ENCODE measurements at places on chromosomes 2 and 18. TPM values are rescaled to one million over a fixed set of nuclear protein-coding genes. Genes with fewer than 3 reads are reported as not detected.

The PROKR1 gene
- total RNA-seq, result not detected

The EVX2 gene
- total RNA-seq, result not detected

- DNase-seq, result no peak
Observed at GRCh38 chr18:9684881-9685614, 23.1 kb upstream of the RAB31 start.

DNA sequence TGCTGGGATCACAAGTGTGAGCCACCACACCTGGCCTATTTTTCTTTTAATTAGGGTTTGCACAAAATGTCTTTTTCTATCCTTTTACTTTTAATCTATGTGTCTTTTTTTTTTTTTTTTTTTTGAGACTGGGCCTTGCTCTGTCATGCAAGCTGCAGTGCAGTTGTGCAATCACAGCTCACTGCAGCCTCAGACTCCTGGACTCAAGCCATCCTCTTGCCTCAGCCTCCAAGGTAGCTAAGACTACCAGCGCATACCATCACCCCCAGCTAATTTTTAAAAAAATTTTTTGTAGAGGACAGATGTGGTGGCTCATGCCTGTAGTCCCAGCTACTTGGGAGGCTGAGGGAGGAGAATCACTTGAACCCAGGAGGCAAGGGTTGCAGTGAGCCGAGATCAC is 27.1 kb downstream of the ADCY3 start:
- no peak for DNase-seq

GRCh38 chr2:210536973-210537650 is 19.3 kb upstream of the CPS1 start:
- DNase-seq, result no peak

GRCh38 chr18:71403501-71403900 is 1114.7 kb downstream of the SOCS6 start:
- DNase-seq, result no peak
